ENCODE measurements at places on chromosomes 16 and 17.

DNA sequence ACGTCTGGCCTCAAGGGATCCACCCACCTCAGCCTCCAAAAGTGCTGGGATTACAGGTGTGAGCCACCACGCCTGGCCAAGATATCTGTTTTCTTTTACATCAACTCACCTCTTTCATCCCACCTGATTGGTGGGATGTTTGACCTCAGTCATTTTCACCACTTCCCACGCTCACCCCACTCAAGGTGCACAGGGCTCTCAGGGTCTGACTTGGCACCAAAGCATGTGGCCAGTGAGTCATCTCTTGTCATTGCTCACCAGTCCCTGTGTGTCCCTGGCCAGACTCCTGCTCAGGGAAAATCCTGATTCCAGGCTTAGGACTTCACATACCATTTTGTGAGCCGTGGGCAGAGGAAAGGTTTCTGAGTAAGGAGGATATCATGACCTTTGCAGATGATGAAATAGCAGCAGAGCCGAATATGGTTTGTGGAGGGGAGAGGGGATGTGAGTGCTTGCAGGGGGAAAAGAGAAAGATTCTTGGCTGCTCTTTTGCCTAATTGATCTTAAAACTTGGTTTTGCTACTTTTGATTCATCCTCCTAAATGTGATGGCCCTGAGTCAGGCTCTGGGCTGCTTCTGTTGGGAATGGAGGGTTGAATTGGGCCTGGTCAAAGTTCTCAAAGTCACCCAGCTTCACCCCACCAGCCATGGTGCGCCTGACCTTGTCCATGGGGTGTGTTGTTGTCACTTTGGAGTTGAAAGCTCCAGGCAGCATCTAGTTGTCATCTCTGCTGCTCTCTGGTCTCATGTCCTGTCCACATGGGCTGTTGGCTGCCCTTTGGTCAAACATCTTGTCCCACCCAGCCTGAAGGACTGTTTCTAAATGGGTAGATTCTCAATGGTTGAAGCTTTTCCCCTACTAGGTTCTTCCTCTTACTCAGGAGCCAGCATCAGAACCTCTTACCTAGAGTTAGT is 6.0 kb upstream of the KCNH6 start:
- peak; percentile 53 for DNase-seq

- no peak for DNase-seq
Observed at GRCh38 chr16:70663524-70664324, 17.4 kb downstream of the IL34 start.

DNA sequence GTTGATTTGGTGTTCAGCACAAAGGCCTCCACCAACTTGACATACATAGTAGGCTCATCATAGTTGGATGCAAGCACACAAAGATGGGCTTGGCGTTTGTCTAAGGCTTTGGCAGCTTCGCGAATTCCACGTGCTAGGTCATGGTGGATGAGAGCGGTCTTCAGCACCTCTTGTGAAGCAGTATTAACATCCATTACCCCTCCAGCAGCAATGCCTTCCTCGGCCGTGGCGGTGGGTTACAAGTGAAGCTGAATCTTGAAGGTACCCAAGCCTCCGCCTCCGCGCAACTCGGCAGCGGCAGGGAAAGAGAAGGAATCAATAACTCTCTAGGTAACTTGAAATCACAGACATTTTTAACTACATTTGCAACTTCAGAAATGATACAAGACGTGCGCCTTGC is 1.1 kb upstream of the PELP1 start:
- DNase-seq: no peak

- no peak for DNase-seq
Observed at GRCh38 chr16:54632322-54633220, 298.1 kb upstream of the IRX5 start.

DNA sequence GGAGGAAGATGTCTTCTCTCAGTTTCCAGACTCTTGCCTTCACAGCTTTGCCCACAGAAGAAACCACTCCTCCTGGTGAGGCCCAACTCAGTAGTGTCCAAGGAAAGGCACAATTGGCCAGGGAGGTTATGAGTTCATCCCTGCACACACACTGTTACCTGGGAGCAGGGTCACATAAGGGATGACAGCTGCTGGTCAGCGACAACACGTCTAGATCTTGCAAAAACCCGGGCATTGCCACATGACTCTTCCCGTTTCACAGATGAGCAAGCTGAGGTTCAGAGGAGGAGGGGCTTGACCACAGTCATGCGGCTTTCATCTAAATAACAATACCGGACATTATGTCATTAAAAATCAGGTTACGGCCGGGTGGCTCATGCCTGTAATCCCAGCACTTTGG is 186.0 kb downstream of the COPRS start:
- DNase-seq: no peak

GRCh38 chr16:101586-101985 is 23.6 kb downstream of the MPG start:
- no peak for DNase-seq

GRCh38 chr17:72434991-72435618 is 314.3 kb downstream of the SOX9 start:
- no peak for DNase-seq

DNA sequence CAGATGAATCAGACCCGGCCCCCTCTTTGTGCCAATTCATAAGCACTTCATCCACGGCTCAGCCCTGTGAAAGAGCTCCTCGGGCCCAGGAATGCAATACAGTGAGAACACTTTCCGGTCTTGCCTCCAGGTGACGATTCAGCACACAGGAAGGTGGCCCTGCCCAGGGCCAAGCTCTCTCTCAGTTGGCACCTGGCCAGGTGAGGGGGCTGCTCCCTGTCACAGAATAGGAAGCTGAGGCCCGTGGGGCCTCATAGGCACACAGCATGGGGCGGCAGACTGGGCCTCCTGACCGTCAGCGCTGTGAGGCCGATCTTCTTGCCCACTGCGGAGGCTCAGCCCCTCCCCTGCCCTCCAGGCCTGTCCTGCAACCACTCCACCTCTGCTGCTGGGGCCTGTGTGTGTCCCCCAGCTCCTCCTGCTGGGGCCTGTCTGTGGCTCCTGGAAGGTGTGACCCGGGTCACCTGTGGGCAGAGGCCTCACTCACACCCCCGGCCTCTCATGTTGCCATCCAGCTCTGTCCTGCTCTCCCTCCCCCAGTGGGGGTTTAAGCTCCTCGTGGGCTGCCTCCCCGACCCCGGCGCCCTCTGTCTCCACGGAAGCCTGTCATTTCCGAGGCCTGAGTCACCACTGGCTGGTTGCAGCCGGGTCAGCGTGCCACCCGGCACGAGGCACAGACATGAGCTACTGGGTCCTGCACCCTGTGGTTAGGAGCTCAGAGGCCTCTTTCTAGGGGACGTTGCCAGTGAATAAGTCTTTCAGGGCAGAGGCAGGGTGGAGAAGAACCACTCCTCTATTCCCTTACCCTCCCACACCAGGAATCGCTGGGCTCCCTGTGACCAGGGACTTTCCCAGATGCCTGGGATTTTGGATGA is 114.4 kb downstream of the SEC14L1 start:
- DNase-seq: no peak

DNA sequence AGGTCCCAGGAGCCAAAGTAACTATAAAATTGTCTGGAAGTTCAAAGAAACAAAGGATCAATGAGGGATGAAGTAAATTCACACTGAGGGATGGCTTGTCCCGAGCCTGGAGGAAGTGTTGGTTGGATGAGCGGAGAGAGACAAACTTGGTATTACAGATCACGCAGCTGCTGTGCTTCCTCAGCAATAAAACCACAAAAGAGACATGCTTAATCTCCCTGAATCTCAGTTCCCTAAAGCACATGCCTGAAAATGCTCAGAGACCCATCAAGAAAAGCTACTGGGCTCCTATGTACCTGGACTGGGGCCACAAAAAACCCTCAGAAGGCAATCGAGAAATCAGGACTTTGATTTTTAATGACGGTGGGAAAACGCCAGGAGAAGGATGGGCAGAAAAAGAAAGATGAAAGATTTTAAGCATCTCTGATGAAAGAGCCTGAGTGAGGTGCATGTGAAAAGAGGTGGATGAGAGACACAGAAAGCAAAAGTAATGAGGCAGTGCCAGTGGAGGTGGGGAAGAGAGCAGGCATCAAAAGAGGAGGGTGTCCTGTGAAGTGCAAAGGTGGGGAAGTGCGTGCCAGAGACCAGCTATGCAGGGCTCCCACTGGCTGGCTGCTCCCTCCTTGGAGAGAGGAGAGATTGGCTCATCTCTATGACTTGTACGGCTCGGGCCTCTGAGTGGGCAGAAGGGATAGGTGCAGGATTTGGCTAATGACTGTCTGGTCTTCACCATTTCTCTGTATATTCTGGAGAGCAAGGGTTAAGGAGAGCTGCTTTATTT is 143.7 kb downstream of the ABCC12 start:
- DNase-seq: no peak

GRCh38 chr16:51302042-51302441 is 151.0 kb upstream of the SALL1 start:
- DNase-seq: no peak

DNA sequence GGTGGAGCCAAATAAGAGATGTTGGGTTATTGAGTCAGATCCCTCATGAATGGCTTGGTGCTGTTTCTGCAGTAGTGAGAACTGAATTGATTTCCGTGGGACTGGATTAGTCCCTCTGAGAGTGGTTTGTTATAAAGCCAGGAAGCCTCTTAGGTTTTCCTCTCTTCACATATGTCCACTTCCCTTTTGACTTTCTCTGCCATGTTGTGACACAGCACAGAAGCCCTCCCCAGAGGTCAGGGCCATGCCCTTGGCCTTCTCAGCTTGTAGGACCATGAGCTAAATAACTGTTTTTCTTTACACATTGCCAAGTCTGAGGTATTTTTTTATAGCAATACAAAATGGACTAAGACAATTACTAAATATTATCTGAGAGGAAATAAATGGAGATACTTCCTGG is 10.3 kb upstream of the HAPSTR1 start:
- no peak for DNase-seq

GRCh38 chr17:77644181-77645071 is 314.1 kb upstream of the TNRC6C start:
- DNase-seq: no peak

DNA sequence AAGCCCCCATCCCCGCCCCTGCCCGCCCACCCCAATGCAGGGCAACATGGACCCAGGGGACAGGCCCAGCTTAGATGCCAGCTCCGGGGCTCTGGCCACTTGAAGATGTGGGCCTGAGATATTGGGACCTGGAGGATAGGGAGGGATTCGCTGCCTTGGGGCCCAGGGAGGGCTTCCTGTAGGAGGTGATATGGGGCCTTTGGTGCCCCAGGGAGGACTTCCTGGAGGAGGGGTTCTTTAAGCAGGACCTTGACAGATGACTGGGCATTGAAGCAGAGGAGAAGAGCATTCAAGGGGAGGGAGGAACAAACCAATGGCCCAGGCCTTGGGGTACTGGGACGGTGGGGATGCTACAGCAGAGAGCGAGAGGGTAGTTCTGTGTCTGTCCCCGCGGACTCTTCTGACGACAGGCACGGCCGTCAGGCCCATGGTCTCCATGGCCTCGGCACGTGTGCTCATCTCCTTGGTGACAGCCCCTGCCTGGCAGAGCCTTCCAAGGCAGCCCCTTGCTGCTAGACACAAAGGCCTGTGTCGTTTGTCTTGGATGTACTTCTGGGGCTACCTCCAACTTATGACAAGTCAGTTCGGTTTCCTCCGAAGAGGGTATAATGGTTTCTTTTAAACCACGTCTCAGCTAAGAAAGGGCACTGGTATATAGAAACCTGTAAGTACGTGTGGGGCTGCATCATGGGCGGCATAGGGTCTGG is 55.5 kb upstream of the ZC3H18 start:
- DNase-seq: no peak

DNA sequence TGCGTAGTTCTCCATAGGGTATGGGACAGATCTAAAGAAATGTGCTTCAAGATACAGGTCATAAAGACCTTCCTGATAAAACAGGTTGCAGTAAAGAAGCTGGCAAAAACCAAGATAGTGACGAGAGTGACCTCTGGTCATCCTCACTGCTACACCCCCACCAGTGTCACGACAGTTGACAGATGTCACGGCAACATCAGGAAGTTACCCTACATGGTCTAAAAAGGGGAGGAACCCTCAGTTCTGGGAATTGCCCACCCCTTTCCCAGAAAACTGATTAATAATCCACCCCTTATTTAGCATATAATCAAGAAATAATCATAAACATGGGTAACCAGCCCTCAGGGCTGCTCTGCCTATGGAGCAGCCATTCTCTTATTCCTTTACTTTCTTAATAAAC is 46.3 kb downstream of the CLEC19A start:
- no peak for DNase-seq

DNA sequence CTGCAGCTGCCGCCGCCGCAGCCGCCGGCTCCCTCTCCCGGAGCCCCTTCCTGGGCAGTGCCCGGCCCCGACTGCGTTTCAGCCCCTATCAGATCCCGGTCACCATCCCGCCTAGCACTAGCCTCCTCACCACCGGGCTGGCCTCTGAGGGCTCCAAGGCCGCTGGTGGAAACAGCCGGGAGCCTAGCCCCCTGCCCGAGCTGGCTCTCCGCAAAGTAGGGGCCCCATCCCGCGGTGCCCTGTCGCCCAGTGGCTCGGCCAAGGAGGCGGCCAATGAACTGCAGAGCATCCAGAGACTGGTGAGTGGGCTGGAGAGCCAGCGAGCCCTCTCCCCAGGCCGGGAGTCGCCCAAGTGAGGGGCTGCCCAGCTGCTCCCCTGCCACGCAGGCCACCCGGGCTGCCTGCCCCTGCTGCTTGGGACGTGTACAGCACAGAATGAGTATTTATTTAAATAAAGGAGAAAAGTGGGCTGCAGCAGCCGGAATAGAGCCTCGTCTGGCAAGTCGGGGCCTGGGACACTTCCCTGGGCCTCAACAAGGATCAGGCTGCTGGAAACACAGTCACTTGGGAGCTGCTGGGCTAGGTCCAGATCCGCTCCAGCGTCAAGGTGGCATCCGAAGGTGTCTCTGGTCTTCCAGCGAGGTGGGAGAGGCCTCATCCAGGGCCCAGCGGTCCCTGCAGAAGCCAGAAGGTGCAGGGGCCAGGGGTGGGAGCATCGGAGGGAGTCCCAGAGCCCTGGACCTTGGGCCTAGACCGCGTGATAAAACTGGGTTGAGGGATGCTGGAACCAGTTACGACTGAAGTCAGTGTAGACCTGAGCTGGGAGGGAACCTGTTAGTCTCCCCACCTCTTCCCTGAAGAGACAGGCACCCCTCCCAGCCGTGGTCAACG is 8.8 kb downstream of the TBX2 start:
- no peak for DNase-seq

DNA sequence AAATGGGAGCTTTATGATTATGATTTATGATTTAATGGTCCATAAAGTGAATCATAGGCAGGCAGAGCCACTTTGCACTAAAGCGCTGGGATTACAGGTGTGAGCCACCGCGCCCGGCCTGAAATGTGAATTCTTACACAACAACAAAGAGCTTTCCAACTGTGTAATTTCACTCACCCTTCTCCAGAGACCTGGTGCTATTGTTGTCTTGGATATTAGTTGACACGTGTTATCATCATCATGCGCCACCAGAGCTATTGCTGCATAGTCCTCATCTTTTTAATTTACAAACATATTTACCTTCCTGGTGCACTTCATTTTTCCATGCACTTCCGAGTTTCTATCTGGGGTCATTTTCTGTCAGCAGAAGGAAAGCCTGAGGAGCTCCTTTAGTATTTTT is 4.8 kb upstream of the UTS2R start:
- no peak for DNase-seq

DNA sequence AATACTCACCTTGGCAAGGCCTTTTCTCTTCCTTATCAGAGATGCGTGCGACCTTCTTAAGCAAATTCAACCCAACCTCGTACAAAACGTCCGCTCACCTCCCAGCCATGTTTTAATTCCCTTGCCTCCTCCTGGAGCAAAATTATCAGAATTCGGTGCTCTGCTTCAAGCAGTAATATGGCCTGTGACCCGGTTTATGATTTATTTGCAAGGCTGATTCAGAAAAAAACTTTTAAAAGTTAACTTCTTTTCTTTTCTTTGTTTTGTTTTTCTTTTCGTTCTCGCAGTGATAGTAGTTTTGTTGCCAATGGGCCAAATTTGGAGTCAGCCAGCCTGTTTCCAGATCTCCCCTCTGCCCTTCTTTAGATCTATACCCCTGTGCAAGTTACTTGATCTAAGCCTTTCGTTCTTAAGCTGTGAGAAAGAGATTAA is at the start of gene PHLPP2:
Gene PHLPP2, minus strand, starts transcription at position 382 of the 432 bp plus-strand sequence. CDS start 9,906 bp downstream, outside the sequence.
- DNase-seq: no peak
